ENCODE measurements at places on chromosomes 2 and 18.
A peak's percentile ranks its signal among the peaks of the same experiment; 100 is the strongest.

- no peak for DNase-seq
Measured at GRCh38 chr2:85439025-85439472, 20.5 kb downstream of the SH2D6 start.

GRCh38 chr2:159381574-159381973 lies 95.1 kb upstream of the WDSUB1 start:
- no peak for DNase-seq

- no peak for DNase-seq
Measured at GRCh38 chr18:37667836-37668235, 102.2 kb upstream of the CELF4 start.

- DNase-seq = no peak
Measured at GRCh38 chr2:16554060-16554583, 111.5 kb downstream of the CYRIA start.

DNA sequence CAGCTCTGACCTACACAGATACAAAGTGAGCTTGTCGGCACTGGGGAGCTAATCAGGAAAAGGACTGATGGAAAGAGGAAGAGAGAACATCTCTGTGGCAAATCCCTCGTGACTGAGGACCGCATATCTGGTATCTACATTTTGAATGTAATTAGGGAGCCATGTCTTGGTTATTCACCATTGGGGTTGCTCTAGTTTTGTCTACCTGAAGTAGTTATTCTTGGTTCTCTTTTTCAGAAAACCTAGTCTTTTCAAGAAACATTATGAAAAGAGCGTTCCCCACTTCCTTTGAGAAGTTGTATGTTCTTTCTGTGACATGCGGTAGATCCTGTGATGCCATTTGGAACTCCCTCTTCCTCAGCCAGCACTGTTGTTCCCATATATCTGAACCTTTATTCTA lies 104.4 kb downstream of the DOCK10 start:
- DNase-seq = no peak

GRCh38 chr2:144941743-144942488 lies 422.0 kb upstream of the ZEB2 start:
- DNase-seq = no peak

DNA sequence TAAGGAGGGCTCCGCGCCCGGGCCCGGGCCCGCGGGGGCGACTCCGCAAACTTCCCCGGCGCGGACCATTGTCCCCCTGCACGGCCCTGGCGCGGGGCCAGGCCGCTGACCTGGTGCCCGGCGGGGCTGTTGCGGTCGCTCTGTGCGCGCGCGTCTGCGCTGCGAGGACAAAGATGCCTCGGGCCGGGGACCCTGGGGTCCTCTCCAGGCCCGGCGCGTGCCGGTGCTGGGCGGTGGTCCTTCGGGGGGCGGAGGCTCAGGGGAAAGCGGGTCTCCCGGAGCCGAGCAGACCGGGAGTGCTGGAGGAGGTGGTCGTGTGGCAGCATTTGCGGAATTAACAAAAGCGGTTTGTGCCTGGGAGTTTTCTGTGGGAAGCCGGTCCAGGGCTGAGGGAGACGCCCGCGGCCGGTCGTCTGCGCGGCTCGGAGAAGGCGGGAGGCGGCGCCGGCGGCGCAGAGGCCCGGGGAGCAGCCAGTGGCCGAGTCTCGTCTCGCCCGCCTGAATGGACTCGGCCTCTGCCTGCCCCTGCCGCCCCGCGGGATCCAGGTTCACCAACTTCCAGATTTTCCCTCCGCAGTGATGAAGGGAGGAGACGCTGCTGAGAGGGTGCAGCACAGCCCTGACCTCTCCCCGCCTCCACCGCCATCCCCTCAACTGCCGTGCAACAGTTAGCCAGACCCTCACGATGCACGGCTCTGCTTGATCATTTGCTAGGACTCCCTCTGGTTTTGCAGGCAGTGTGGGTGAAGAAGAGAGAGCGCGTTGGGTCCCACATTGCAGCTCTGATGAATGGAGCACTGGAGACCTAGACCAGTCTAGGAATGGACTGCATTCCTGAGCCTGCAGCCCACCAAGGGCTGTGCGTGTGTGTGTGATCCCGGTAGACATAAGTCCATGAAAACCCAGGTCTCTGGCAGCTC lies 705 bp downstream of the EFR3B start:
- peak; percentile 31 for DNase-seq

DNA sequence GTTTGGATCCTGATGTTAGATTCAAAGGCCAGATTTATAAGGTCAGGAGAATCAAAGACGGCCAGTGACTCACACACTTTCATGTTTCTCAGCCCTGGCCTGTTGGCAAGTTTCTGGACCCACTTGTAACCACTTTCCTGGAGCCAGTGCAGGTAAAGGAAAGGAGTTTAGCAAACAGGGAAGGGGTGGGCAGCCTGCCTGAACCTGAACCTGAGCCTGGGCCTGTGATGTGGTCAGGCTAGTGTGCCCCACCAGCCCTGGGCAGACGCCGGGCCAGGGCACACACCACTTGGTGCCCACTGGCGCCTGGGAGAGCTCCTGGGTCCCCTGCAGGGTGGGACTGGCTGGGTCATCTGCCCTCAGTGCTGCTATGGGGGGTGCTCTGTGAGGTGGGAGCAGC lies 100.5 kb upstream of the SPRED2 start:
- no peak for DNase-seq

GRCh38 chr18:46321955-46322354 lies 217.8 kb downstream of the HAUS1 start:
- no peak for DNase-seq

- no peak for DNase-seq
Measured at GRCh38 chr18:40250236-40250635, 1704.8 kb upstream of the PIK3C3 start.

- no peak for DNase-seq
Measured at GRCh38 chr18:45566025-45566740, 49.1 kb upstream of the SLC14A2 start.

GRCh38 chr2:135960656-135961551 lies 24.5 kb downstream of the DARS1 start:
- DNase-seq = no peak

Measured in HTR-8/SVneo (cell line).